ENCODE measurements at places on chromosomes 3 and 15. TPM values are rescaled to one million over a fixed set of nuclear protein-coding genes. Genes with fewer than 3 reads are reported as not detected.

RGMA gene
- 16.2 TPM for total RNA-seq

AMIGO3 gene
- 0.25 TPM for total RNA-seq

RLBP1 gene
- total RNA-seq, result 0.98 TPM

CSTA gene
- total RNA-seq, result not detected

ADAMTS9 gene
- total RNA-seq, result 20.7 TPM

POPDC2 gene
- total RNA-seq, result 1.5 TPM

STRIT1 gene
- total RNA-seq, result not detected

NRROS gene
- 0.49 TPM for total RNA-seq

MAP6D1 gene
- total RNA-seq, result 5.2 TPM

CLDN16 gene
- 0.25 TPM for total RNA-seq

SCG3 gene
- 54.8 TPM for total RNA-seq

STAB1 gene
- 5.9 TPM for total RNA-seq

SNX22 gene
- 4.2 TPM for total RNA-seq

CFAP91 gene
- total RNA-seq, result 4.9 TPM

CP gene
- 0.98 TPM for total RNA-seq

KCNAB1 gene
- total RNA-seq, result 19.9 TPM

MCTP2 gene
- 0.74 TPM for total RNA-seq

ABI3BP gene
- total RNA-seq, result 3.0 TPM

SLC2A2 gene
- not detected for total RNA-seq
